ENCODE measurements at places on chromosomes 1 and 21. TPM values are rescaled to one million over a fixed set of nuclear protein-coding genes. Genes with fewer than 3 reads are reported as not detected.

- no peak for DNase-seq
Measured at GRCh38 chr1:18332576-18332975, 148.2 kb upstream of the KLHDC7A start.

- no peak for DNase-seq
Measured at GRCh38 chr1:195096051-195096521, 1512.2 kb downstream of the KCNT2 start.

- DNase-seq, result no peak
Measured at GRCh38 chr1:87393445-87394085, 64.9 kb downstream of the LMO4 start.

DNA sequence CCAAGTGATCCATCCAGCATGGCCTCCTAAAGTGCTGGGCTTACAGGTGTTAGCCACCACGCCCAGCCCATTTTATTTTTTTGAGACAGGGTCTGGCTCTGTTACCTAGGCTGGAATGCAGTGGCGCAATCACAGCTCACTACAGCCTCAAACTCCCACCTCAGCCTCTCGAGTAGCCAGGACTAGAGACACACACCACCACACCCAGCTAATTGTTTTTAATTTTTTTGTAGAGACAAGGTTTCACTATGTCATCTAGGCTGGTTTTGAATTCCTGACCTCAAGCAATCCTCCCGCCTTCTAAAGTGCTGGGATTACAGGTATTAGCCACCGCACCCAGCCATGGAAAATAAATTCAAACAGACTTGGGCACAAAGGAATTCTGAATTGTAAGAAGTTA, 31.9 kb downstream of the PUM1 start:
- no peak for DNase-seq

ADCY10 gene
- total RNA-seq, result not detected

WNT9A gene
- total RNA-seq, result 2.4 TPM

DNA sequence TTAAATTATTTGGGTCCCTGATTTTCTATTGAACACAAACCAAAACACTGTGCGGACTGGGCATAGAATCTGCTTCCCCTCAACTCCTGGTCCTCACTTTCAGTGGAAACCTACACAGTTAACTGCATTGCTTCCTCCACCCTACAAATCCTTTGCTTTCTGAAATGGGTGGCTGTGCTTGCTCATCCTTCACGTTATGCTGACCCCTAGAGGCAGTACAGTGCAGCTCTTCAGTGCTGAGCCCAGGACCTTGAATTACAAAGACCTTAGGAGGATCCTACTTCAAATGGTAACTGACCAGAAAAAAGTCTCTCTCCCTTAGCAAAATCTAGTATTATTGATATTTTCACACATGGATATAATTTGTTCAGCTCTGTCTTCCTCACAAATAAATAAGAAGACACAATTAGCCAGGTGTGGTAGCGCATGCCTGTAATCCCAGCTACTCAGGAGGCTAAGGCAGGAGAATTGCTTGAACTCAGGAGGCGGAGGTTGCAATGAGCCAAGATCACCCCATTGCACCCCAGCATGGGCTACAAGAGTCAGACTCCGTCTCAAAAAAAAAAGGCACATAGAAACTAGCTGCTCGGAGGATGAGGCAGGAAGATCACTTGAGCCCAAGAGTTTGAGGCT, 63.4 kb upstream of the L1TD1 start:
- no peak for DNase-seq

DNA sequence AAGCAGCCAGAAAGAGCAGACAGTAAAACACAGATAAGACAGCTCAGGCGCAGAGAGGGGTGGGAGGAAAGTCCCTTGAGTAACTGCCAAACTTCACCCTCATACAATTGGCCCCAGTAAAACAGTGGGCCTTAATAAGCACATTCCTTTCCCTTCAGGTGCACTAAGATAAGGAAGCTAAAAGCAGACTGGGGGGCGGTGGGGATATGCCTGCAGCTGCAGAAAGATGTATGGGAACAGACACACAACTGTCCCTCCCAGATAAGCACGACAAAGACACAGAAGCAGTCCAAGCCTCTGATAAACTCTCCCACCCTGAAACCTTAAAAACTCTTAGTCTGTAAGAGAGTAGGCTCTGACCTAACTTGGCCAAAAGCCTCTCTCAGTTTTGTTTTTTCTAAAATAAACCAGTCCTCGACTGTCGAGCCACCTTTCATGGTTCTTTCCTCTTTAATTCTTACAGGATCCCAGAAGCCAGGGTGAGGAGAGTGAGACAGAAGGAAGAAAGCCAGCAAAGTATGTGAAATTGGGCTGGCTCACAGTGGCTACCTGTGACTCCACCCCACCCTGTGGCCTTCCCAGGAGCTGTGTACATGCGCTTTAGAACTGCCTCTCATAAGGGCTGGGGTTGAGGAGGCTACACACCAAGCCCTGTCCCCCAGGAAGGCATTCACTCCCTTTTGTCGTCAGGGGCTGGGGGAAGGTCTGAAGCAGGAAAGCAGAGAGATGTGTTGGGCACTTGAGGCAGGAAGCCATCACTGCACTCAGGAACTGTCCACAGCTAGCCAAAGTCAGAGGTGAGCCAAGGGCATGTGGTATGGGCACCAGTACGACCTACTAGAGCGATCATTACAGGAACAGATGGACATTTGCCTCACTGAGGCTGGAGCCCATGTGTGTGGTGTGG, 4.6 kb downstream of the PGLYRP4 start:
- no peak for DNase-seq

DNA sequence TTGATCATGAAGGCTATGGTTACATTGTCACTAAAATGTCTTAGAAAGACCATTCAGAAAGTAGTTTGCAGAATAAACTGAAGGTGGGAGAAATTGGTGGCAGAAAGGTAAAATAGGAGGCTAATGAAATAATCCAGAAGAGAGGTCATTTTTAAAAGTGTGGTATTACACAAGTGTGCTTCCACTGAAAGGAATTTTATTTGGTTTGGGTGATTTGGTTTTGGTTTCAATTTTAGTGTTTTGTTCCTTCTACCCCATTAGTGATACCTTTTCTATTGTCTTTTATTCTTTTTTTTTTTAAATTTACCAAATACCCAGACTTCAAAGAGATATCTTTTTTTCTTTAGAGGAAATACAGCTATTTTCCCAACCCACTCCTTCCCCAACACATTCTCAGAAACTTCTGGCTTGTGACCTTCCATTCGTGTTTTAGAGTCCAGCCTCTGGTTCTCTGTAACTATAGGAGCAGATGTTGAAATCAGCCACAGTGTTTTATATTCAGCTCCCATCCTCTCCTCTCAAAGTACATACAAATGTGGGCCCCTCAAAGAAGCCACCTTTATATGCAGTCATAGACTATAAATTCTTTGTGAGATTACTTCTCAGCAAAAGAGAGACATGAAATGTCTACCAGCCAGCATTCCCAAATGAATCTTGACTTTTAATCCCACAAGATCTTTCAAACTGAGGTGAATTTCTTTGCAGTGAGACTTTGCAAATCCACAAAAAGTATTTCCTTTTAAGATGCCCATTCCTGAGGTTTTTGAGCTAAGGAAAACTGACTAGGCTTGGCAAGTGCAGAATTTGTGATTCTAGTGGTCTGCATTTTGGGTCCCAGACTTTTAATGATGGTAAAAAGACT, 42.0 kb upstream of the PALMD start:
- no peak for DNase-seq

DNA sequence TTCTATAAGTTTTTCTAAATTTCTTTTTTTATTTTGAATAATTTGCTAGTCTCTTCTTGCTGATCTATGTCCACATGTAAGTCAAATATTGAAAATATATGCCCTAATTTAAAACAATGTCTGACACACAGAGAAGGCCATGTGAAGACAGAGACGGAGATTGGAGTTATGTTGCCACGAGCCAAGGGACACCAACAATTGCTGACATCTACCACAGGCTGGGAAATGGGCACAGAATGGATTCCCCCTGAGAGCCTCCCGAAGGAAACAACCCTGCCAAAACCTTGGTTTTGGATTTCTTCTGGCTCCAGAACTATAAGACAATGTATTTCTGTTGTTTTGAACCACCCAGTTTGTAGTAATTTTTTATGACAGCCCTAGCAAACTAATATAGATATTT, 485.0 kb upstream of the ZRANB2 start:
- DNase-seq, result no peak

DNA sequence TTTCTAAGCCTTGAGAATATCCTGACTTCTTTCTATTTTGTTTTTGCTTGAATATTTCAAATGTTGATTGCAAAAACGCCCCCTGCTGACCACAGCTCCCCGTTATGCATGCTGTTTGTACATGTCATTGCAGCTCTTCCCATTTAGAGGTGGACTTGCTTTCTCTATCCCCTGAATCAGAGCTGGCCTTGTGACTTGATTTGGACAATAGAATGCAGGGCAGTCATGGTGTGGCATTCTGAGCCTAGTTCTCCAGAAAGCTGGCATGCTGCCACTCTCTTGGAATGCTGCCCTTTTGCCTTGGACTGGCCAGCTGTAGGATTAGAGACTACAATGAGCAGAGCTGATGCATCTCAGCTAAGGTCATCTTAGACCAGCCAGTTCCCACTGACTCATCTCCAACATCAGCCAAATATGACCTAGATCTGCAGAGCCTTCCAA, 1561.5 kb downstream of the MRPL39 start:
- DNase-seq, result no peak

DNA sequence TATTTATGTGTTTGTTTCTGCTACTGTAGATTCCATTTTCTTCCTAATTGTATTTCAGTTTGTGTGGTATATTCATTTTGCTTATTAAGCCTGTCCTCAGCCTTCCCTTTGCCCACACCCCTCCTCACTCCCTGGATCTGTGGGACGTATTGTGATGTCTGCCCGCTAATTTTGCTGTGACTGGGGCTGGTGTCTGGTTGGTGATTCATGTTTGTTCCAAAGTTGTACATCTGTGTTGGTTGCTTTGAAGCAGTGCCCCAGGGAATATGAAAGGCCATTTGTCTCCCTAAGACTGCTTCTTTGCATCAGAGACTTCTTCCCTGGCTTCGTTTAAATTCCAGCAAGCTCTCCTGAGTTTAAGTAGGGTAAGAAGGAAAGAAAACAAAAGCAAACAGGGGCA, 289.5 kb upstream of the SGIP1 start:
- DNase-seq, result no peak
